Colonic mucosa (tissue), 4 donors: ENCODE measurements at places on chromosomes 11 and 22.
A peak's percentile ranks its signal among the peaks of the same experiment; 100 is the strongest.

- no peak for DNase-seq
Observed at GRCh38 chr11:74196781-74197486, 25.8 kb downstream of the PPME1 start.

- DNase-seq, result no peak
Observed at GRCh38 chr11:17686231-17686980, 33.0 kb upstream of the MYOD1 start.

DNA sequence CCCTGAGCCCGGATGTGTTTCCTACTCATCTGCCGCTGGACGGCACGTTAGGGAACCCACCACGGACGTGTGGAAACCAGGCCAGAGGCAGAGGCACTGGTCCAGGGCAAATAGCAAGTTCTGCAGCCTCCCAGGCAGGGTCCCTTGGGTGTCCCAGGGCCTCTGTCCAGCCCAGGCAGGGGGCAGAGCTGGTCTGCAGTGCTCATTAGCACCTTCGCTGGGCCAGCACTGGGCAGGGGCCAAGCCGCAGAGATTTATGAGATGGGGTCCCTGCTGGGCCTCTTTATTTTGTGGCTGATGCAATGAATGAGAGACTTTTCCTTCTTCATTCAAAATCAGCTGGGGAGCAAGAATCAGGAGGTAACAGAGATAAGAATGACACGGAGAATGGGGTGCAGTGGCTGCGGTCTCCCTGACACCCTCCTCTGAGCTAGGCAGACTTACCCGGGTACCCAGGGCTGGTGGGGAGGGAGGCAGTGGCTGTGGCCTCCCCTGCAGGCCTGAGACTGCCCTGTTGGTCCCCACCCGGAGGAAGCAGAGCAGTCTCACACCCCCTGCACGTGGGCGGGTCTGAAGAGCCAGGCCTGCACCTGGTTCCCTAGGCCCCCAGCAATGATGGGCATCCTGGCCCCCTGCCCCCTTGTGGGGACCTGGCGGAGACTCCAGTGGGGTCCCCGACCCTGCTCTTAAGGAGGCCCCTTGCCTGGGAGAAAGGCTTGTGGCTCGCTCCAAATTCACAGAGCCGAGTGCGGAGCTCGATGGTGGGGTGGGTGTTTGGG, 14.0 kb upstream of the PARVG start:
- DNase-seq, result no peak

- DNase-seq, result peak; percentile 69
Observed at GRCh38 chr11:45899448-45900174, 7.5 kb downstream of the FREY1 start.

DNA sequence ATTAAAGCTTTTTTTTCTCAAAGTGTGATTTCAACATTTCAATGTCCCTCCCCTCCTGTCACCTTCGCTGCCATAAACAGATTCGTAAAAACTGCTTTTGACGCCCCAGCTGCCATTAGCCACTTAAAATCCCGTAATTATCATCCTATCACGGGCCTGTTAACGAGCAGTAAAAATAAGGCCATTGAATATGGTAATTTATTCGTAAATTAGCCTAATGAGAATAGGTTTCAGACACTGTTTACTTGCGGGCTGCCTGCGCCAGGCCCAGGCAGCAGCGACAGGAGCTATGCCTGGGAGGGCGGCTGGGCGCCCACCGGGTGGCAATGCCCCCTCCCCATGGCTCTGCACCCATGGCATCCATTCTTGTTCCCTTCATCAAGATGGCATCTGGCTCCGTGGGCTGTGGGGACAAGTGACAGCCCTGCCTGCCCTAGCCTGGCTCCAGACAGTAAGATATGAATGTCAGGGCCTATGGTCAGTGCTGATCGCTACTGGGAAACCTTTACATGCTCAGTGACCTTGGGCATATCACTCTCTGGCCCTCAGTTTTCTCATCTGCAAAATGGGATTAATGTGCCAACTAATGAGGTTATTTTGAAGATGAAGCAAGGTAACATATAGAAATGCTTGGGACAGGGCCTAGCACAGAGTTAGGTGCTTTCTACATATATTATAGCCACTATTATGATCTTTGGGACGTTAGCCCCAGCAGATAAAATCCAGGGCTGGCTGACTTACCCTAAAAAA, 500.8 kb downstream of the MN1 start:
- no peak for DNase-seq

DNA sequence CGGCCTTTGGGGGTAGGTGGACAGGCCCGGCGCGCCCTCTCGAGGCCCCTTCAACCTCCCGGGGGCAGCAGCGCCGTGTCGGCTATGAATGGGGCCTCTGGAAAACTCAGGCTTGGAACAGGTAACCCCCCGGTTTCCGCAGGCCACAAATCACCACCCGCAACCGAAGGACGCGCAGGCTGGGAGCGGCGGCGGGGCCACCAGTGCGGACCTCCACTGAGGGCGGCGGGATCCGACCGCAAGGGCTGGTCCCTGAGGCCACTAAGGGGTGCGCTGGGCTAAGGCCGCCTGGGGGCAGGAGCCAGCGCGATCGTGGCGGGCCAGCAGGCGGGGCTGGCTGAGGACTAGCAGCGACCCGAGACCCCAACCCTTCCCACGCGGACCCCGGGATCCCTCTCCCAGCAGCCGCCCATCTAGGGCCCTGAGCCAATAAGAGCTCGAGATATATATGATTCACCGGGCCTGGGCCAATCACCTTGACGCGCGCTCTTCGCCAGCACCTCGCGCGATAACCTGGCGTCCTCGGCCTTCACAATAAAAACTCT, 609 bp upstream of the ATF4 start:
- DNase-seq, result peak; percentile 97

DNA sequence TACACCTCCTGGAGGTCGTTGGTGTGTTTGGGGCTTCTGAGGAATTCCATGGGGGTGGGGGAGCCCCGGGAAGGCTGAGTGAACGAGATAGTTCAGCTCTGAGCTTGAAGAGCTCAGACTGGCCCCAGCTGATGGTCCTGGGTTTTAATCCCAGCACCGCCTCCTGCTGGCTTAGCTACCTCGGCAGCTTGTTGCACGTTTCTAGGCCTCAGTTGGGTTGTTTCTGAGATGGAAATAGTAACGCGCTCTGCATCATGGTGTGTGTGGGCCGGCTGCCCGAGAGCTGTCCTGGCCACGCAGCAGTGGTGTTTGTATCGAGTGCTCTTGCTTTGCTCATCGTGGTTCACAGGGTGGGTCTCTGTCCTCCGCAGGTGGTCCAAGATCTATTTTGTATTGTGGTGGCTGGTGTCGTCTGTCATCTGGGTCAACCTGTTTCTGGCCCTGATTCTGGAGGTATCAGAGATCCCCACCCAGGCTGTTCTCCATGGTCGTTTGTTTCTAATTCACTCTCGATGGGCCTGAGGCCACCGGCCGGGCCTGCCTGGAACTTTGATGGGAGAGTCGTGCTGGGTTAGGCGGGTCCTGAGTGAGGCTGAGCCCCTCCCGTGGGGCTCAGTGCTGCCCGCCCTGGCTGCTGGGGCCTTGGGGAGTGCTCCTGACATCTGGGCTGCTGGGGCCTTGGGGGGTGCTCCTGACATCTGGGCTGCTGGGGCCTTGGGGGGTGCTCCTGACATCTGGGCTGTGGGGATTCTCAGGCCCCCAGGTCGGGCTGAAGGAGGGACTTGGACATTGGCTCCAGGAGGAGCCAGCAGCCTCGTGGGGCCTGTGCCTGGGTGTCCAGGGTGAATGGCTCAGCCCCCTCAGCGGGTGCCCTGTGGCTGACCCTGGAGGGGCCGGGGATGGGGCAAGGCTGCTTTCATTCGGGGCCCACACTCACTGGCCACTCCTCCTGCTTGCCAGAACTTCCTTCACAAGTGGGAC, 37.7 kb downstream of the TPCN2 start:
- no peak for DNase-seq

DNA sequence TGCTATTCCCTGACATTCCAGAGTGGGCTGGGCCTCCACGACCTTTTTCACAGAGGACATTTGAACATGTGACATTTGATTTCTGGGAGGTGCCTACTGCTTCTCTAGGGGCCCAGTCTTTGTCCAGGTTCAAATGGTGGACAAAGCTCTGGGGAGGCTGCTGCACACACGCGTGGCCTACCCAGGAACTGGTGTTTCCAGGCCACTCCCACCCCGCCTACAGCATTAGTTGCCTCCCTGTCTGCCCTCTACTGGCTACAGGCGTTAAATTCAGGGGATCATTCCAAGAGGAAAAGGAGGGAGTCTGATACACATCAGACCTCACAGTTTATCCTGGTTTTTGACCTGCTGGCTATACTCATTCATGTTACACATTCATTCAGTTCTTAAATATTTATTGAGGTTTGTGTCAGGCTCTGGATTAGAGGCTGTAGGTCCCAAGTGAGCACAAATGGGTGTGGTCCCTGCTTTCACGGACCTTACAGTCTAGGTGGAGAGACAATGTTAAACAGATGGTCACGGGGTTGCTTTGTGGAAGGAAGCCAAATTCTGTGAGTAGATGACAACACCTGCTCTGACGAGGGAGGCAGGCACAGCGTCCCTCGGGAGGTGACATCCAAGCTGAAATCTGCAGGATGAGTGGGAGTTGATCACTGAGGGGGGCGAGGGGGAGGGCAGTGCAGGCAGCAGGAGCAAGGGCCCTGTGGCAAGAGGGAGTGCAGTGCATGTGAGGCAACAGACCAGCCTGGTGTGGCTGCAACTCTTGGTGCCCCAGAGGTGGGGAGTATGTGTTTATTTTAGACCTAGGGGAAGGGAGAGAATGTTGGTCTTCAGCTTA, 11.8 kb downstream of the TUB start:
- peak; percentile 80 for DNase-seq

DNA sequence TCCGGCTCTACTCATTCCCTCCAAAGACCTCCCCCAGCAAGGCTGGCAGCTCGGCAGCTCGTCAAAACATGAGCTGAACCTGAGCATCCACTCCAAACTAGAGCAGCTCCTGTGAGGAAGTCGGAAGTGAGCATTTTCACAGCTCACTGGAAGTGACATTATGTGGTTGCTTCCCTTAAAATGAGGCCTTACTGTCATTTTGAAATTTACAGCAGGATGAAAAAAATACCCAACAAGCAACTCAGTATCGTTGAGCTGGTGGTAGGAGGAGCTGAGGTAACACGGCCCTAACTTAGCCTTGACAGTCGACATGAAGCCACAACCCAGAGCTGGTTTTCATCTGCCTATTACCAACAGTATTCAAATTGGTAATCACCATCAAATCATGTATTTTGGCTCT, 38.0 kb upstream of the ARFGAP3 start:
- DNase-seq, result no peak

DNA sequence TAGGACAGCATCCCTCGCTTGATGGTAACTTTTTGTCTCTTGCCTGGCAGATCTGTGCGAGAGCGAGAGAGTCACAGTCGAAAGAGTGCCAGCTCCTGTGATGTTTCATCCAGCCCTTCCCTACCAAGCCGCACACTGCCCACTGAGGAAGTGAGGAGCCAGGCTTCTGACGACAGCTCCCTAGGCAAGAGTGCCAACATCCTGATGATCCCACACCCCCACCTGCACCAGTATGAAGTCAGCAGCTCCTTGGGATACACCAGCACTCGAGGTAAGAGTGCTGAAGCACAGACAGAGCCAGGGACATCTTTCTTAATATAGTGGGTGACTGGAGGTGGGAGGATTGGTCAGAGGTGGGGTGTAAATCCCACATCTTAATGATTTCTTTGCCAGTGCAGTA, 61.1 kb downstream of the DEPDC5 start:
- no peak for DNase-seq

GRCh38 chr11:93000511-93001476, 31.3 kb downstream of the MTNR1B start:
- no peak for DNase-seq

DNA sequence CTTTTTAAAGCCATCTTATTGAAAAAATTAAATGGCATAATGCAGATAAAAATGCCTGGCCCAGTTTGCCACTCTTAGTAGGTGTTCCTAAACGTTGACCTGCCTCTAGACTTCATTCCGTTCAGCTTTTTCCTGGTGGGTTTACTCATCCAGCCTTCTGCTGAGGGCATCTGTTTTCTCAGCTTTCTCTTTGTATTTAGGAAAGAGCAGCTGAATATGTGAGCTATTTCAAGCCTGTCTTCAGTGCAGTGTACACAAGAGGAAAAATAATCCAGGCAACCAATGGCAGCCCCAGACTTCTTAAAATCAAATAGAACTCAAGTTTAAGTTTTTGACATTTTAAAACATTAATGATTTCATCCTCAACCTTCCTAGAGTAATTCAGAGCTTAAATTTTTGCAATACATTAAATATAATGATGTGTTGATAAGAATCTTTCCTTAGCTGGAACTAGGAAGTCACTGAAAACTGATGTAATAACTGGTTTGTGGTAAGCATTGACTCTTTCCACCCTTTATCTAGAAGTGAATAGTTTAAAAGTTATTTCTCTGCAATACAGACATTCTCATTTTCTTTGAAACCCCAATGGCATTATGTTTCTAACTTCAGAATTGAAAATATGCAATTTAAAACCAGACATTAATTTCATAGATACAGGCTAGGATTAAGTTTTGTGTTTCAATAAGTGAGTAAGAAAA, 165.4 kb downstream of the AASDHPPT start:
- no peak for DNase-seq

- DNase-seq, result no peak
Observed at GRCh38 chr22:49670456-49671330, 157.0 kb downstream of the BRD1 start.

GRCh38 chr11:118046051-118046963, 30.6 kb upstream of the TMPRSS4 start:
- no peak for DNase-seq

GRCh38 chr11:129383060-129383459, 7.4 kb downstream of the BARX2 start:
- no peak for DNase-seq

- DNase-seq, result no peak
Observed at GRCh38 chr22:40328546-40329456, 17.5 kb upstream of the ADSL start.

DNA sequence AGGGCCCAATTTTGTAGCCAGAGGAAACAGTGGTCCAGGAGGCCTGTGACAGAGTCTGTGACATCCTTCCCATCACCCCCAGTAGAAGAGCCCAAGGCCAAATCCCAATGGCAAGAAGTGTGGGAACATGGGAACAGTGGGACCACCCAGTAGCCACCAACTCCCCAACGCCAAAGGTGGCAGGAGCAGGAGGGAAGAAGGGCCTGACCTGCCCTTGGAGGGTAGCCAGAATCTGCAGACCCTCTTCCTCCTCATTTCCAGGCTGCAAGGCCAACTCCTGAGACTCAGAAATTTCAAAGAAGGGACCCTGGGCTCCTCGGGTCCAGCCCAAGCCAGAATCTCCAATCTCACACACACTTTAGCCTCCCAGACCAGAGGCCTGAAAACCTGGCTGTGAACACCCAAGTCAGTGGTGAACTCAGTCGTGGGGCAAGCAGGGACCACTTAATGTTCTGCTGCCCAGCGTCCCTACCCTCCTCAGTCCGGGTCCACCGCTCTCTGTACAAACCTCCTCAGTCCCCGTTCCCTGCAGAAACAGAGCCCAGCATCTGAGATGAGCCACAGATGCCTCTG, 6.2 kb downstream of the RAB3IL1 start:
- no peak for DNase-seq

- DNase-seq, result no peak
Observed at GRCh38 chr22:26624803-26625202, 3.0 kb downstream of the CRYBA4 start.

- no peak for DNase-seq
Observed at GRCh38 chr22:25955323-25955722, 213.3 kb downstream of the MYO18B start.

GRCh38 chr11:26227301-26227746, 104.6 kb upstream of the ANO3 start:
- DNase-seq, result no peak

GRCh38 chr11:86473991-86474833, 99.5 kb downstream of the CCDC81 start:
- DNase-seq, result no peak

- DNase-seq, result no peak
Observed at GRCh38 chr11:130548491-130548833, 100.0 kb downstream of the ADAMTS15 start.

GRCh38 chr11:111177037-111177871, 68.3 kb upstream of the POU2AF2 start:
- DNase-seq, result no peak

GRCh38 chr11:44955015-44955738, 4.5 kb upstream of the TP53I11 start:
- DNase-seq, result peak; percentile 74
